Amniotic stem cell (primary cell): ENCODE measurements at places on chromosomes 7 and 10.

GRCh38 chr7:87935384-87935706 is 1.3 kb downstream of the ADAM22 start:
- no peak for DNase-seq

DNA sequence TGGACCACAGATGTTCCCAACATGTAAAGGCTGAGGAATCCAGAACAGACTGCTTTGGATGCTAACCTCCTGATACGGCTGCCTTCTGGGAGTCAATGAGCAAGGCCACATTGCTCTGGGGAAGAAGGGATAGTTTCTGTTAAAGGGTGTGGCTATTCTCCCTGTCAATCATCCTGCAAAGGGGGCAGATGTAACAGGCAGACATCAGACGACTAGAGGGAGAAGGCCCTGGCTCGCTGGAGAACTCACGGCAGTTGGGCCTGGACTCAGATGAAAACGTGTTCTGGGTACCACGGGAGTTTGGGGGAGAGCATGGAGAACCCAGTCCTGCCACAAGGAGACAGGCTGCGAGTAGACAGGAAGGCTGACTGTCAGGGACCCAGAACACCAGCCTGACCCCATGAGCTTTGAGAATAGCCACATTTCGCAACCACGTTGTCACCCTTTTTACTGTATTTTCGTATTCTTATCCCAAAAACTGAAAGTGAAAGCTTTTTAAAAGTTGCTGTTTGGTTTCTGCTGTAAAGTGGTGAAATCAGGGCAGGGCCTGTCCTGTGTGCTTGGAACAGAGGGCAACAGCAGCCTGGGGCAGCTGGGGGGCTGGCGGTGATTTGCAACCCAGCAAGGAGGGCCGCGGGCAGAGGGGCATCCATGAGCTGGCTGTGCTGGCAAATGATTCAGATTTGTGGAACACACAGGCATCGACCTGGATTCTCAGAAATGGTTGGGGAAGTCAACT is 95.3 kb downstream of the MYOF start:
- DNase-seq = no peak

- DNase-seq = no peak
These were observed 24.7 kb upstream of the SFTPA1 start for GRCh38 chr10:79585870-79586527.

DNA sequence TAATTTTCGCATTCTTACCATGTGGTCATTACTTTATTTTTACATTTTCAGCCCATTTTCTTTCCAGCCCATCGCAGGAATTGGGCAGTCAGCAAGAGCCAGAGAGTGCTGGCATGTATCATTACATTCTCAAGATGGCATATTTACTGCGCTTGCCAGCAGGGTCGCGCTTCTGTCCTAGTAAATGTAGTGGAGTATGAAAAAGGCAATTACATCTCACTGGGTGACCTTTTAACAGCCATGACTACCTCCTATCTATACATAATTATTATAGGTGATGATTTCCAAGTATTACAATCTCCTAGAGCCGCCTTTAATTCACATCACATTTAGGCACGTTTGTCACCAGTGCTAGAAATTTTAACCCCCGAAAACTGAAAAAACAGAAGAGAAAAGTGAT is 433.7 kb upstream of the MGMT start:
- DNase-seq = no peak

DNA sequence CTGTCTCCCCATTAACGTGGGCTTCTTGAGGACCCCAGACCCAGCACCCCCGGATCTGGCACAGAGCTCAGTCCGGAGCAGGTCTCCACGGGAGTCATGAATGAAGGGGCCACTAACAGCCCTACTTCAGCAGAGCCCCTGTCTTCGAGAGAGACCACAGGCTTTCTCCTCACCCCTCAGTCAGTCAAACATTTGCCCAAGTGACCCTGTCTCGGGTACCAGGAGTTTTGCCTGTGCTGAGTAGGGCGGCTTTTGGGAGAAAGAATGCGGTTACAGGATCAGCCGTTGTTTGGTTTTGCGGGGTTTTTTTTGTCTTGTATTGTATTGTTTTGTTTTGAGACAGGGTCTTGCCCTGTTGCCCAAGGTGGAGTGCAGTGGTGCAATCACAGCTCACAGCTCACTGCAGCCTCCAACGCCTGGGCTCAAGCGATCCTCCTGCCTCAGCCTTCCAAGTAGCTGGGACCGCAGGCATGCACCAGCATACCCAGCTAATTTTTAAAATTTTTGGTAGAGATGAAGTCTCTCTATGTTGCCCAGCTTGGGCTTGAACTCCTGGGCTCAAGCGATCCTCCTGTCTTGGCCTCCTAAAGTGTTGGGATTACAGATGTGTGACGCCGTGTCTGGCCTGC is 16.5 kb downstream of the ADAP1 start:
- DNase-seq = no peak

DNA sequence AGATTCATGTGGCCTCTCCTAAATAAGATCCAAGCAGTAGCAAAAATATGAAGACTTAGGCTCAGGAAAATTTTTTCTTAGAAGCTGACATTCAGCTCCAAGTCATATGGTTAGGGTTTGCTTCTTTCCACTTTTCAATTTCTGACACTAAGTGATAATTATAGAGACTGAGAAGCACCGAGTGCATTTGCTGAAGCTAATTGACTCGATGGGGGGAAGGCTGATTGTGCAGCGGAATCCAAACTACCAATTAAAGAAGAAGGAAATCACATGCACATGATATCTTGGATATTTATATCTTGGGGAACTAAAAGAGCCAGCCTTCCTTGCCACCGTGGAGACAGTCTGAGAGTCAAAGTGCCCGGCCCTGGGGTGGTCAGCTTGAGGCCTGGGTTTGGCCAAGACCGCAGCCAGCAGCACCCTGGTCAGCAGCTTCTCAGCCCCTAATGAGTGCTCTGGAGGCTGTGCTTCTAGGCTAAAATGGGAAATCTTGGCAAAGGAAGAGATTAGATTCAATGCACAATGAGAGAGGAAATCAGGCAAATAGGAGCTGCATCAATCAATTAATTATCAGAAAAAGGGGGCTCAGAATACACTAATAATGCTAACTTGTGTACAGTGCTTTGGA is 589.3 kb downstream of the NRG3 start:
- DNase-seq = no peak

GRCh38 chr10:96205580-96205979 is 65.8 kb downstream of the BLNK start:
- DNase-seq = no peak

- DNase-seq = no peak
These were observed 273.2 kb upstream of the ZNF32 start for GRCh38 chr10:43921881-43922280.

DNA sequence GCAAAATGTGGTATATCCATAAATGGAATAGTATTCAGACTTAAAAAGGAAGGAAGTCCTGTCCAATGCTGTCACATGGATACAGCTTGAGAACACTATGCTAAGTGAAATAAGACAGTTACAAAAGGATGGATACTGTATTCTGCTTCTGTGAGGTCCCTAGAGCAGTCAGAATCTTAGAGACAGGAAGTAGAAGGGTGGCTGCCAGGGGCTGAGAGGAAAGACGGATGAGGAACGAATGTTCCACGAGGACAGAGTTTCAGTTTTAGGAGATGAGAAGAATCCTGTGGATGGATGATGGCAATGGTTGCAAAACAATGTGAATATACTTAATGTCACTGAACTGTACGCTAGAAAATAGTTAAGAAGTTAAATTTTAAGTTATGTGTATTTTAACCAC is 3.8 kb downstream of the PRKCQ start:
- no peak for DNase-seq

DNA sequence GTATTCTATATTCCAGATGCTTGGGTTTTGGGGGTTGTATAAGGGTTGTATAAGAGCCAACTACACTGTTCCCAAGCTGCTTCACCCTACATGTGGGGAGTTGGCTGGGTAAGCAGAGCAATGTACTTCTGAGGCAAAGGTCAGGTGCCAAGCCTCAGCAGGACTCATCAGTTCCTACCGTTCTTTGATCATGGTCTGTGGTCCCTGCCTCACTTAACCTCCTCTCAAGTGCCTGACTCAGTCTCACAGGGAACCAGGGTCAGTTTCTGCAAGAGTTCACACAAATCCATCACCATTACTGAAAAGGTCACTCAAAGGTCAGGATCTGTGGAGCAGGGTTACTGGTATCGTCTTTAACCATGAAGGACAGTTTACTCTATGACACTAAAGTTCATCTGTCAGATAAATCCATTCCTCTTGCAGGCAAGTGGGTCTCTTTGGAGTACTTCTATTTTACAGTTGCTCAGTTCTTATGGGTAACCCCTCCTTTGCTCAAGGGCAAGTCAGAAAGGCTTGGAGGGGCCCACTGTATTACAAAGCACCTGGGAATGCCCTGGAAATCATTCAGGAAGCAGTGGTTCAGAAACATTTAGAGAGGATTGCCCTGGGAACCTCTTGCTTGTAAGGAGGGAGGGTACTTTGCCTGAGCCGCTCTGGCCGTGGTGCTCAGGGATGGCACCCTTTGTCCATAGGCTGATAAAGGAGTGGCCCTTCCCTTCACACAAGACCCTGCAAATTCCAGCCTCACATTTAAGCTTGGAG is 184.3 kb upstream of the CDCA7L start:
- no peak for DNase-seq

DNA sequence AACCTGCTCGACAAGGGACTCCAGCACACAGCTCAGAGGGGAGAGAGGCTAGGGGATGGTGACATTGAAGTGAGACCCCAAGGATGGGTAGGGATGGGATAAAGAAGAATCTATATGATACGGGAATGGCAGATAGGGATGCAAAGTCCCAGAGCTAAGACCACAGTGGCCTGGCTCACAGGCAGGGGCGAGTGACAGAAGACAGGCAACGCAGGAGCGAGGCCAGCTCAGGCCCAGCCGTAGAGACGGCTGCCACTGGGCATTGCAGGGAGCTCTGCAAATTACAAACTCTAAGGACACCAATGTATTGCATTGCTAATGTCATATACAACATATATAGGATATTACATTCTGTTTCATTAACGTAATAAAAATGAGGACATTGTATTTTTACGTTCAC is 131.4 kb downstream of the TCERG1L start:
- DNase-seq = no peak
